ENCODE measurements at places on chromosomes 2 and 18. TPM values are rescaled to one million over a fixed set of nuclear protein-coding genes. Genes with fewer than 3 reads are reported as not detected.

ANKRD44 gene
- 1.7 TPM for total RNA-seq

FTCDNL1 gene
- 1.0 TPM for total RNA-seq

CRYGD gene
- total RNA-seq = not detected

PMAIP1 gene
- total RNA-seq = 17.8 TPM

EFHD1 gene
- total RNA-seq = 0.61 TPM

TSPYL6 gene
- total RNA-seq = not detected

CABYR gene
- 9.0 TPM for total RNA-seq

GAREM1 gene
- 6.8 TPM for total RNA-seq

PAX3 gene
- total RNA-seq = not detected

All from mammary epithelial cell (primary cell).